ENCODE measurements at places on chromosomes 12 and 14.

DNA sequence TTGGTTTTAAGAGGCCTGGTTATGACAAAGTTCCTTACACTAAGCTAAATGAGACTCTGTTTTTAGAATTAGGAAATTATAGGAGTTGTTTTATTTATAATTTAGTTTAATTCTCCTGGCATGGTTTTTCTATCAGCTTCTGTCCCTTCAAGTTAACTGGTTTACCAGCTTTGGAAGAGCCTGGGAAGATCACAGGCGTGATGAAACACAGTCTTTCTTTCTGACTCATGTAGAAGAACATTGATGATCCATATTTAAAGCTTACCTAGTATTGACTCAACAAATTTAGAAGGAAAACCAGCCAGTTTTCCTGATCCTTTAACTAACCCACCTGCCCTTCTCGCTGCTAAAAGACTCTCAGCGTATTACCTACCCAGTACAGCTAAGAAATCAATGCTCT is 155.2 kb downstream of the TGFB3 start:
- DNase-seq: no peak

DNA sequence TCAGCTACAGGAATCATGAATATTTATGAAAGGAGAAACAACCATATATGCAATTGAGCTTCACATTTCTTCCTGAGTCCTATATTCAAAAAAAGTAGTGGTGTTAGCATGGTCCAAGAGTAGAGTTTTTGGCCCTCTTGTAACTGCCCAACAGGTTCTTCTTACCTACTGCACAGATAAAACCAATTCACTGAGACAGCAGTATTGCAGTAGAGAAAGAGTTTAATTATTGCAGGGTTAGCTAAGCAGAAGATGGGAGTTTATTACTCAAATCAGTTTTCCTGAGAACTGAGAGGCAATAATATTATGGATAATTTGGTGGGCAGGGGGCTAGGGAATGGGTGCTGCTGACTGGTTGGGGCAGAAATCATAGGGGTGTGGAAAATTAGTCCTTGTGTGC is 6.5 kb upstream of the CIPC start:
- DNase-seq: no peak

DNA sequence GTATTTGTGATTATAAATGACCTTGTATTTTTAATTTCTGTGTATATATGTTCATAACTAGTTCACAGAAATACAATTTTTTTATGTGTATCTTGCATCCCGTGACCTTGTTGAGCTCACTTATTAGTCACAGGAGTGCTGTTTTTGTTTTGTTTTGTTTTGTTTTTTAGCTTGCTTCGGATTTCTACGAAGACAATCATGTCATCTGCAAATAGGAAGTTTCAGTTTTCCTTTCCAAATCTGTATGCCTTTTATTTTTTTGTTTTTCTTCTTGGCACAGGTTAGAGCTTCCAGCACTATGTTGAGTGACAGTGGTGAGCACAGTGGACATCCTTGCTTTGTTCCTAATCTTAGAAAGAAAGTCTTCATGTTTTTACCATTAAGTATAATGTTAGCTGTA is 229.2 kb upstream of the GARIN6 start:
- DNase-seq: no peak

DNA sequence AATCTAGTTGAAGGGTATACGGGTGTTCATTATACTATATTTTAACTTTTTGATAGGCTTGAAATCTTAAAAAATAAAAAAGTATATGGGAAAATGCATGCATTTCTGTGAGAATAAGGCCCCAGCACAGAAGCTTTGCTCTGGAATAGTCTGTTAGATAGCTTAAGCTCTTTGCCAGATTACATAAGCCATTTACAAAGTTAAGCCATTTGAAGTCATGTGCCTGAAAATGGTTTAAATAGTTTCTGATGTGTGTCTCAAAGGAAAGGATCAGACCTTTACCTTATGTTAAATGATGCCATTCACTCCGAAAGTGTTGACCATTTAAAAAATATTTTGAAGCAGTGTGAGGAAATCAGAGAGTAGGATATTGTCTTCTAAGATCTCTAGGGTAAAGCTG is 51.3 kb downstream of the WASHC4 start:
- DNase-seq: no peak

DNA sequence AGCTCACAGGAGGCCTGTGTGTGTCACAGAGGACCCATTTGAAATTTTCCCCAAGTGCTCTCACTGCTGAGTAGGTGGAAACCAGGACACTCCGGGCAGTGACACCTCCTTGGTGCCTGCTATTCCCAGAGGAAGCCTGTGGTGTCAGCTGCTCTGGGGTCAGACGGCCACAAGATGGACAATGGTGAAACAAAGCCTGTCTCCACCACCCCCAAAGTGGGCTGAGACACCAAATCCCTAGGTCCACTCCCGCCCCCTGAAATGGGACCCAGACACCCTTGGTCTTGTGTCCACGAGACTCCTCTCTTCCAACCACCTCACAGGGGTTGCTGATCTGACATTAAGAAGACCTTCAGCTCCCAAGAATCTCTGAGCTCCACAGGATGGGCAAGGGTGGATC is 7.0 kb downstream of the KCNH3 start:
- no peak for DNase-seq

- no peak for DNase-seq
These were observed 62.2 kb downstream of the RFX4 start for GRCh38 chr12:106645074-106645421.

- DNase-seq: no peak
These were observed 1340.9 kb downstream of the FSCB start for GRCh38 chr14:43166163-43166562.

DNA sequence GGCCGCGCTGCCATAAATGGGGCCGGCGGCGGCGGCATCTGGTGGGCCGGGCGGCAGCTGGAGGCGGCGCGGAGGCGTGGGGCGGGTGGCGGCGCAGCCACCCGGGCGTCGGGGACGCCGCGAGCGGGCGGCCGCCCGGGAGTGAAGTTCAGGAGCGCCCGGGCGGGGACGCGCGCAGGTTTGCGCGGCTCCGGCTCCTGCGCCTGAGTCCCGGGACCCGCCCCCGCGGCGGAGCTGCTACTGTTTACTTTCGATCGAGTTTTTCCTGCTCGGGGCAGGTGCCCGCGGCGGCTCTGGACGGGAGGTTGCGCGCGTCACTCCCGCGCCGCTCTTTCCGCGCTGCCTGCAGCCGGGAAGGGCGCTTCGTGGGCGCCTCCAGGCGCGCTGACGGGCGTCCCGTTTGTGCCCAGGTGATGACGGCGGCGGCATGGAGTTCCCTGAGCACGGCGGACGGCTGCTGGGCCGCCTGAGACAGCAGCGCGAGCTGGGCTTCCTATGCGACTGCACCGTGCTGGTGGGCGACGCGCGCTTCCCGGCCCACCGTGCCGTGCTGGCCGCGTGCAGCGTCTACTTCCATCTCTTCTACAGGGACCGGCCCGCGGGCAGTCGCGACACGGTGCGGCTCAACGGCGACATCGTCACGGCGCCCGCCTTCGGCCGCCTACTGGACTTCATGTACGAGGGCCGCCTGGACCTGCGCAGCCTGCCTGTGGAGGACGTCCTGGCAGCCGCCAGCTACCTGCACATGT is at the start of gene ZBTB42:
Gene ZBTB42 (plus strand): TSS at position 331 of the 749 bp plus-strand sequence. CDS start 97 bp downstream, at position 428.
- peak; percentile 80 for DNase-seq

Measured in activated CD4-positive, alpha-beta T cell treated with anti-CD3 and anti-CD28 coated beads, Interleukin-2, amount 10 ng/mL, durations not matched to agents 7 days and 5 days (primary cell).